Left lung (tissue), 14 donors: ENCODE measurements at places on chromosomes 13 and 19.

DNA sequence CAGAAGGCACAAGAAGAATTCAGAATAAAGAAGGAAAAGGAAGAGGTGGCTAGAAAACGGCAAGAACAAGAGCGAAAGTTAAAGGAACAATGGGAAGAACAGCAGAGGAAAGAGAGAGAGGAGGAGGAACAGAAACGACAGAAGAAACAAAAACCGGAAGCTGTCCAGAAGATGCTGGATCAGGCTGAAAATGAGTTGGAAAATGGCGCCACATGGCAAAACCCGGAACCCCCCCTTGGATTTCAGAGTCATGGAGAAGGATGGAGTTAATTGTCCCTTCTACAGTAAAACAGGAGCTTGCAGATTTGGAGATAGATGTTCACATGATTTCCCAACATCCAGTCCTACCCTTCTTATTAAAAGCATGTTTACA, 6.7 kb downstream of the CD209 start:
- no peak for DNase-seq
- no peaks in the 10 kb centered on the region for H3K27me3 ChIP-seq
- H3K4me3 ChIP-seq: no peak overlapping the region
- H3K27ac ChIP-seq: no peak overlapping the region

GRCh38 chr19:31119951-31120690, 229.1 kb downstream of the TSHZ3 start:
- no peak for DNase-seq
- H3K4me3 ChIP-seq: no peak overlapping the region
- no peak overlapping the region for H3K27ac ChIP-seq
- no peaks in the 10 kb centered on the region for H3K4me1 ChIP-seq

DNA sequence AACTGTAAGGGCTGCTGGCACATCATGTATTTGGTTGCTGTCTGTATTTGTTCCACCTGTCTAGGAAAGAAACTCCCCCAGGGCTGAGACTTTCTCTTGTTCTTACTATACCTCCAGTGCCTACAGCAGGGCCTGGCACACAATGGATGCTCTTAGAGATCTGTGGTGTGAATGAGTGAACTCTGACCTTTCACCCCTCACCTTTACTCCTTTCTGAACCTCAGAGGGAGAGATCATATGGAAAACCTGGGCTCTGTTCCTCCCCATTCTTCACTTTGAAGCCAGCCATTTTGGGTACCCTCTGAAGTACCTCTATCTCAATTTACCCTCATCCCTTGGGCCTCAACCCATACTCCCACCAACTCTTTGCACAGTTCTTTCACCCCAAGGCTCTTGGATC, 3.1 kb downstream of the DYRK1B start:
- no peak overlapping the region for H3K27ac ChIP-seq
- peaks cover 74% of the 10 kb centered on the region for H3K36me3 ChIP-seq
- no peak for DNase-seq
- peaks cover 27% of the 10 kb centered on the region for H3K4me1 ChIP-seq

DNA sequence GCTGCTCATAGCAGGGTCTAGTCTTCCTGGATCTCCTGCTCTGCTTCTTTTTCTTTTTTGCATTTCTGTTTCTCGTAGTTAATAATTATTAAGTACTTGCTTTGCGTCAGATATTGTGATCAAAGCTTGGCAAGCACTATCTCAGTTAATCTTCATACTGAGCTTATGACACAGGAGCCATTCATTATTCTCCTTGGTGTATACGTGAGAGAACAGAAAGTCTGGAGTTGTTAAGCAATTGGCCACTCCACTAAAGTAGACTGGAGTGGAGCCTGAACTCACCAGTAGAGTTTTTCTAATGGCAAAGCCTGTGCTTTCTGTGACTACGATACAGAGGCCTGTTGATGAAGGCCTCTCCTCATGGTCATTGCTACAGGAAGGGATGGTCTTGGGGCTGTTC, 285.9 kb downstream of the RFC3 start:
- H3K27ac ChIP-seq: no peak overlapping the region
- no peaks in the 10 kb centered on the region for H3K27me3 ChIP-seq
- peak; percentile 1 for DNase-seq
- no peaks in the 10 kb centered on the region for H3K4me1 ChIP-seq
- H3K4me3 ChIP-seq: no peak overlapping the region

DNA sequence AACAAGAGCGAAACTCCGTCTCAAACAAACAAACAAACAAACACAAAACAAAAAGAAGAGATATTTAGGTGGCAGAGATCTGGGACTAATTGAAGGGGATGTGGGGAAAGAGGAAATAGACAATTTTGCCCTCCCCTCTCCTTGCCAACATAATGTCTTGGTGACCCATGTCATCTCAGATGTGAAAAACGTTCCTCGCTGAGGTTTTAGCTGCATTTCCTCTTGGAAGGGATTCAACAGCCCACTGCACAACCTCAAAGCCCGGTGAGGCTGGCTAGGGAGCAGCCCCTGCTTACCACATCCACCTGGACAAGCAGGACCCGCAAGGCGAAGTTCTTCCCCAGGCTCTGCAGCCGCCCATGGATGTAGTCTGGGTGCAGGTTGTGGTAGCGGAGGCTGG, 4.9 kb downstream of the ERCC1 start:
- H3K4me1 ChIP-seq: peaks cover 5% of the 10 kb centered on the region
- H3K27me3 ChIP-seq: no peaks in the 10 kb centered on the region
- H3K4me3 ChIP-seq: no peak overlapping the region
- peaks cover 68% of the 10 kb centered on the region for H3K36me3 ChIP-seq
- H3K27ac ChIP-seq: no peak overlapping the region

- H3K36me3 ChIP-seq: no peaks in the 10 kb centered on the region
- no peaks in the 10 kb centered on the region for H3K4me1 ChIP-seq
- H3K27ac ChIP-seq: no peak overlapping the region
- H3K4me3 ChIP-seq: no peak overlapping the region
These were observed 232.4 kb downstream of the POSTN start for GRCh38 chr13:37366044-37366770.

DNA sequence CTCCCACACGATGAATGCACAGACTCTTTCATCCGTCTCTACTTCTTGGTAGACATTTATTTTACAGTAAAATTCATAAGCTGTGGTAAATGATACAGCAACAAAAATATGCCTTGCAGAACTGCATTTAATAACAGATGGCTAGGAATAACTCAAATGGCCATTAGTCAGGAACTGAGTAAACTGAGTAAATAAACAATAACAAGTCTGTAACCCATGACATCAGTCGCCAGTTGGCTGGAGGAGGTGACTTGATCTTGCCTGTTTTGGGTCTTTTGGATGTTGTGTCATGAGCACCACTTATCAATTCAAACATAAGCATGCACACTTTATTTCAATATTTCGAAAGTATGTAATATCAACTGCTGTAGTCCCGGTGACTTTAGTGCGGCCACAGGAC, 632.6 kb upstream of the ARGLU1 start:
- H3K27ac ChIP-seq: no peak overlapping the region
- no peaks in the 10 kb centered on the region for H3K36me3 ChIP-seq
- peaks cover 4% of the 10 kb centered on the region for H3K4me1 ChIP-seq

GRCh38 chr13:70023516-70023915, 84.1 kb upstream of the ATXN8OS start:
- H3K4me3 ChIP-seq: no peak overlapping the region
- no peak overlapping the region for H3K27ac ChIP-seq
